OCI-M1 (cell line): ENCODE measurements at places on chromosomes 4 and X.

- no peak for DNase-seq
Observed at GRCh38 chr4:76535603-76536372, 100.8 kb downstream of the SHROOM3 start.

DNA sequence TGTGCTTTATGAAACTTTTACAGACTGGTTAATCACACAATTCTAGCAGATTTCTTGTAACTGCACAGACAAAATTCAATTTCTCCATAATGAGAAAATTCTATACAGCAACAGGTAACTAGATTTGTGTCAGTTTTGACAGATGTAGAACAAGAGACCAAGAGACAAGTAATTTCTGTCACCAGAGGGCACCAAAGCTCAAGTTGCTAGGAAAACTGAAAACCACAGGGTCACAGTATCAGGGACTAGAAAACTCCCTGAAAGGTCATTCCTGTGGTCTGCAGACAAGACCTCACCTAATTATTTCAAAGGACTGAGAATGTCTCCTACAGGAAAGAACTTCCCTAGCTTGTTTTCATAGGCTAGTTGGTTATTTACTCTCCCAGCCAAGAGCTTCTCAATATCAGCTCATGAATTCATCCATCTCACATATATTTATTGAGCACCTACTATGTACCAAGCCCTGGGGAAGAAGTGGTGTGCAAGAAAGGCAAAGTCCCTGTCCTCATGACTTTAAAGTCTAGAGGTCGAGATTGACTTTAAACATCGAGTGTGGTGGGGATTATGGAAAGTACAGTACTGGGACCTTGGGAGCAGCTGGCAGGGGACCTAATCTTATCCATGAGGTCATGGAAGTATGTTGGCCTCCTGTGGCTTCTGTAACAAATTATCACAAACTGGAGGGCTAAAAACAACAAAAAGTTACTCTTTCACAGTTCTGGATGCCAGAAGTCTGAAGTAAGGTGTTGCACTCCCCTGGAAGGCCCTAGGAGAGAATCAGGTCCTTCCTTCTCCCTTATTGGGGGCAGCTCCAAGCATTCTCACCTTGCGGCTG, 47.8 kb upstream of the SETD7 start:
- DNase-seq, result peak; percentile 96

GRCh38 chrX:17475449-17476217, 100.6 kb downstream of the NHS start:
- DNase-seq, result no peak

DNA sequence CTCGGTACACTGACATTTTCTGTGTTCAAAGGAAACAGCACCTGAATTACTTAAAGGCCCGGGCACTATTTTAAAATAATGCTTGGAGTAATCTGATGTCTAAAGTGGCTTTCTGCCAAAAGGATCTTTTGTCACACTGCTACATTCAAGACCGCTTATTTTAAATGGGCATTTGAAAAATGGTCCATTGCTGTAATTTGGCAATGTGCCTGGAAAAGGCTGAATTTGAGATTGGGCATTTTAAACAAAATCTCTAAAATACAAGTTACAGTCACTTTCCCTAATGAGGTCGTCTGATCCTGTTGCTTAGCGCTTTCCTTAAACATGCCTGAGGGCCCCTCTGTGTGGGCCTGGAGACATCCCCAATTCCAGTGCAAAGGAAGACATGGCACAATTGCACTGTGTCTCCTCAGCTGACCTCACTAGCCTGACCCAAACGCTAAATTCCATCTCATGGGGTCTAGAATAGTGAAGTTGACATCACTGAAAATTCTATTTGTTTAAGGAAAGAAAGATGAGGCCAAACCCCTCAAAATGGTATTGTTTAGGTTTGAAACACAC, 214.2 kb downstream of the GPC3 start:
- no peak for DNase-seq

GRCh38 chr4:139027776-139028175, 12.2 kb downstream of the NOCT start:
- DNase-seq, result no peak

DNA sequence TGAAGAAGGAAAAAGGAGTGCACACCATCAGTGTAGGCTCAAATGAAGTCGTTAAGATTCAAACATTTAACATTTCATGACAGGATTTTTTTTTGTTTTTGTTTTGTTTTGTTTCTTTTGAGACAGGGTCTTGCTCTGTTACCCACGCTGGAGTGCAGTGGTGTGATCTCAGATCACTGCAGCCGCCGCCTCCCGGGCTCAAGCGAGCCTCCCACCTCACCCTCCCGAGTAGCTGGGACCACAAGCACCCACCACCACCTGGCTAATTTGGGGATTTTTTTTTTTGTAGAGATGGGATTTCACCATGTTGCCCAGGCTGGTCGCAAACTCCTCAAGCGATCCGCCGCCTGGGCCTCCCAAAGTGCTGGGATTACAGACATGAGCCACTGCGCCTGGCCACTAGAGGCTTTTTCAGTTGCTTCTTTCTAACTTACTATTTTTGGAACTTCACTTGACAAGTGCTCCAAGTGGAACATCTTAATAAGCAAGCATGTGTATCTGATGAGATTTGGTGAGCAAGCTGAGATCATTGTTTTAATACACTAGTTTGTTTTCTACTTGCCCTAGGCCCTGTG, 78.9 kb upstream of the CNKSR2 start:
- no peak for DNase-seq
